ENCODE measurements at places on chromosomes 1 and 21.

DNA sequence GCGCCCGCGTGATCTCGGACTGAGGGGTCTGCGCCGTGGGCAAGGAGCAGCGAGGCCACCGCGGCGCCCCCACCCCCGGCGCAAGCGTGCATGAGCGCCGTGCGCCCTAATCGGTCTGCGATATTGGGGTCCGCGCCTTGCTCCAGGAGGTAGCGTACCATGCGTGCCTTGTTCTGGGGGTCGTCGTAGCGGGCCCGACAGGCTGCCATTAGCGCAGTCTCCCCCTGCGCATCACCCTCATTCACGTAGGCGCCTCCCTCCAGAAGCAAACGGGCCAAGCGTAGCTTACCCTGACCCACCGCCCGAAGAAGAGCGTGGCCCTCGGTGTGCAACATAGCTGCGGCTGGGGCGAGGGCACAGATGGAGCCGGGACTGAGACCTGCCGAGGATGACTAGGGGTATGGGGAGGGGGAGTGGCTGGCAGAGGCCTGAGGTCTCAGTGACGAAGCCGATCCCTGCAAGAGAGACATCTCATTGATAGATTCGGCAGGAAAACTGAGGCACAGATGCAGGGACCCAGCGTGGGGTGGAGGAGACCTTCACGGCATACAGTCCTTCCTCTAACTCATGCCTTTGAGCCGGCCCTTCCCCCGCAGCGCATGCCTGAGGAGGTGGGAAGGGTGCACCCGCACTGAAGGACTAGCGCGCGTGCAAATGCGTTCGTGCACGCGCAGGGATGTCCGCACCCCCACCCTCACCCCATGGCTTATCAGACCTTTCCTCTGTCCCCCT is 2.8 kb downstream of the ANKRD34A start:
- DNase-seq: peak; percentile 22

DNA sequence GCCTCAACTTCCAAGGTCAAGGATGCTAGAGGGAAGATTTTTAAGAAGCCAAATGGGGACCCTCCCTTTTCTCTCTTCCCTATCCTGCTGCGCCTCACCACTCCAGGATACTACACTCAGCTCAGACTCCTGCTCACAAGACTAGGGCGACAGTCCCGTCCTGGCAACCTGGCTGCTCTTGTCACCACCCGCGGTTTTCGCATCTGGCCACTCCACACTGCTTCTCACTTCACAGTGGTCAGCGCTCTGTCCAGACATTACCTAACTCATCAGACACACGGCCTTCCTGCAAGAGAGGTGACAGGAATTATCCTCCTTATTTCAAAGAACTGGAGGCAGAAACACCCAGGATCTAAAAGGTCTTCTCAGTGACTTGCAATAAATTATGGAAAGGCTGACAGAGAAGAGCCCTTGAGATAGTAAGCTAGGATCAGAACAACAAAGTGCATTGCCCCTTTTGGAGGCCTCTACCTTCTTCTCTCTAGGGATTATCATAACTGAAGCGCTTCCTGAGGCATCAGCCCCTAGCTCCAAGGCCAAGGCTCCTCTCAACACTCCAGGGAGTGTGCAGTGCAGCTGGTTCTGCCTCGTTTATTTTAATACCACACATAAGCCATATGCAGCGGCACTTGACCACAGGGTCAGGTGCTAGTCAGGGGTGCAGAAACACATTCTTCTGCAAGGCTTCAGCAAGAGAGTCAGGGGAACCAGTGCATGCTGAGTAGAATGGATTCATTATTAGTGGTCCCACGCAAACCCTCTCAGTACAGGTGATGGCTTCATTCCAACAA is 41.9 kb downstream of the ASTN1 start:
- DNase-seq: no peak

DNA sequence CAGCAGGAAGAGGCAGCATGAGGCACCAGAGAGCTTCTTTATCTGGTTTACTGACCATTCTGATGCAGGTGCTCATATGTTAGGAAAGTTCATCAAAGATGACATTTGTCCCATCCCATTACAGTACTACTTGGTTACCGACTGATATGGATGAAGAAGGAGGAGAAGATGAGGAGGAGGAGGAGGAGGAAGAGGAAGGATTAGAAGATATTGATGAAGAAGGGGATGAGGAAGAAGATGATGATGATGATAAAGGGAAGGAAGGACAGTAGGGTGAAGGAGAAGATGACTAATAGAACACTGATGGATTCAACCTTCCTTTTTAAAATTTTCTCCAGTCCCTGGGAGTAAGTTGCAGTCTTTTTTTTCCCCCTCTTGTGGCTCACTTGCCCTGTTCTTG is 45.1 kb downstream of the ABL2 start:
- no peak for DNase-seq

DNA sequence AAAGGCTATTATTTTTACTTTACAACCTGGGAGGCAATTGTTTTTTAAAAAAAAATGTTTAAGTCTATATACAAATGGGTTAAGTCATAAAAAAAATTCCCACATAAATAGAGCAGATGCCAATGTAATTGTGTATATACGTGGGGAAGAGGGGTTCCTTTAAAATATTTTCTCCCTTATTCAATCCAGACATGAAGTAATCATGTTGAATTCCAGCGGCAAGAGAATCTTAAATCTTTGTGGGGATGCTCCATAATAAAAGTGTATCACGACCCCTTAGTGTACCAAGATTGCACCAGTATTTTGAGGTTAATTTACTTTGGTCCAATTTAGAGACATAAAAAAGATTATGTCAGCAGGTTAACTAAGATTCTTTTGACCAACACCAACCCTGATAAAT is 62.1 kb downstream of the ARID4B start:
- DNase-seq: no peak

DNA sequence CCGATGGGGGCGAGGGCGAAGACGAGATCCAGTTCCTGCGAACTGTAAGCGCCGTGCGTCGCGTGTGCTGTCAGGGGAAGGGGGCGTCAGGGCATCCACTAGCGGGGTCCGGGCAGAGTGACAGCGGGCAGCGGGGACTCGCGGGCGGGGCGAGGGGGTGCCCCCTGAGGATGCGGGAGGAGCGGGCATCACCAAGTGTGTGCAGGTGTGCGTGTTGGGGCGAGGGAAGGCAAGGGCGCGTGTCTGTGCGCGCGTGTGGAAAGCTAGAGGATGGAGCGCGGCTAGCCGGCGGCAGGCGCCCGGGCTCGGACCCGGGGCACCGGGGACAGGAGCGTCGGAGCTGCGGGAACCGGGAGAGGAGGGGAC is 525 bp downstream of the RYR2 start:
- no peak for DNase-seq

GRCh38 chr21:45200581-45201296 is 87.0 kb downstream of the POFUT2 start:
- no peak for DNase-seq

DNA sequence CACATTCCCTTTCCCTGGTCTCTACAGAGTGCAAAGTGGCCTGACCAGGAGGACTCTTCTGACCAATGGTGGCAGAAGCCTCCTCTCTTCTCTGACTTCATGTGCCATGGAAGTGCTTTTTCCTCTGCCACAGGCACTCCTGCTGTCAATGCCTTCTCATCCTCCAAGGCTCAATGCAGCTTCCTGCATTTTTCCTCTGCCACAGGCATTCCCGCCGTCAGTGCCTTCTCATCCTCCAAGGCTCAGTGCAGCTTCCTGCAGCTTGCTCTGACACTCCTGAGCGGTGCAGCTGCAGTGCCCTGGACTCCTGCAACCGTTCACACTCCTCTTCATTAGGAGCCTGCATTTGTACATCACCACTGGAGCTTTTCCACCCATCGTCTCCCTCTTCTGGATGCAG is 4.7 kb upstream of the ADARB1 start:
- DNase-seq: no peak

DNA sequence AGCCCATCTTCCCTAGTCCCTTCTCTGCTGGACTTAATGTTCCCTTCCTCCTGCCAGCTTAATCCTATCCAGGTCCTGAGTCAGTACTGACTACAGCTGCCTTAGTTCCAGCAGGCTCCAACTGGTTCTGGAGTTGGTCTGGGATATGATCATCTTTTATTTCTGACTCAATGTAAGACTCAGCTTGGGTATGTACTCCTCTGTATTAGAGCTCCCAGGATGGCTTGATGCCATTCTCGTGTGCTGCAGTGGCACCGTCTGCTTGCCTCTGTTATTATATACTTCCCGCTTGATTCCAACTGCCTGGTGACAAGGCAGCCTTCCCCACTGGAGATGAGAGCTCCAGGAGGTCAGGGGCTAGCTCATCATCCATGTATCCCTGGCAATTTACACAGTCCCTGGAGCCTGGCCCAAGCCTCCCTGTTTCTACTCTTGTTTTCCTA is 164.4 kb upstream of the DPT start:
- DNase-seq: no peak

DNA sequence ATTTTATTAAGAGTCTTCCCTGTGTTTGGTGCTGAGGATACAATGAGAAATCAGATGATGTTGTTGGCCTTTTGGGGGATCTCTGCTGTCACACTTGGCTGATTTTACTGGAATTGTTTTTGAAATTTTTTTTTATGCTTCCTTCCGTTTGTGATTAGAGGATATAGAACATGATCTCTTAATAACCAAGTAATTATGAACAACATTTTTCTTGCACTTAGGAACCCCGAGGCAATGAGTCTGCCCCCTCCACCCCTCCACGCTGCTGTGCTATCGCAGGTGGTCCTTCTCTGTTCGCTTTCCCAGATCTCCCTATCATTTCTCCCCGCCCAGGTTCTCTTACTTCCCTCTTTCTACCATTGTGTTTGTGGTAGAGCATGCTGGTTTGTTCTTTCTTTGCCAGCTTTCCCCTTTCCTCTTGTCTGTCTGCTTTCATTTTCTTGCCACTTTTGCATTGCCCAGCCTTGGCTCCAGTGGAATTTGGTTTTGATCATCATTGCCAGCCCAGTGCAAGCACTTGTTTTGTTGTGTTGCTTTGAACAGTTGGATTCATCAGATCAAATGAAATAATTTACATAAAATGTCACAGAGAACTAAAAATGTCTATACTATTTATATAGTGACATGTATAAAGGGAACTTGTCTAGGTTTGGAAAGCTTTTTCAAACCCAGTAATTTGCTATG is 73.1 kb upstream of the SCCPDH start:
- DNase-seq: no peak

GRCh38 chr1:184388319-184388889 is 1.6 kb downstream of the C1orf21 start:
- no peak for DNase-seq

DNA sequence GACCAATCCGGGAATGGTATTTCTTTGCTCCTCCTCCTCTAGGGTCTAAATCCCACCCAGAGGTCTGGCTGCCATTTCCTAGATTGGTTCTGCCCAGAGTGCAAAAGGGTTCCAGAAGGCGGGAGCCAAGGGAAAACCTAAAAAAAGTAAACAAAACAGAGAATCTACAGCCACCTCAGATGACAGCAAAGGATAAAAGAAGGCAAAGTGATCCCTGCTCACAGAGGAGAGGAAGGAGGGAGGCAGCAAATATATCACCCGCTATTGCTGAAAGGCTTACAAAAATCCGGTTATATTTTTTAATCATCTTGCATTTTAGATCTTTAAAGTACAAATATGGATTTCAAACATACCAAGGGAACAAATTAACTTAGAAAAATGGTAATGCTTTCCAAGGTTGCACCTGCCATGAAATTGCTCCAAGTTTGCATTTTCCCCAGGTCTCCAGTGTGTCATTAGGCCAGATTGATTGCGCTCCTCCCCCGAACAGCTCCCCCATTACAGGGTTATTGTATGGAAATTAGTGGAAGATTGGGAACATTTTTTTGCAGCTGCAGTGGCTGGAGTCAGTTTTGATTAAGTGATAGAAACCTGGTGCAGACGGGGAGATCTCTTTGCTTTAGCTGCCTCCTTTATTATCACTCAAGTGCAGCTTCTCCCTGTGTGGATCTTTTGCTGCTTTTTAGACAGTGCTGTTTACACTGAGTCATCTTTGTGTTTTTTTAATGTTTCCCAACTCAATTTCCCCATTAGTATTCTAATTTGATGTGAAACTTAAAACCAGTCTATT is 280.5 kb upstream of the CAMK1G start:
- DNase-seq: no peak

DNA sequence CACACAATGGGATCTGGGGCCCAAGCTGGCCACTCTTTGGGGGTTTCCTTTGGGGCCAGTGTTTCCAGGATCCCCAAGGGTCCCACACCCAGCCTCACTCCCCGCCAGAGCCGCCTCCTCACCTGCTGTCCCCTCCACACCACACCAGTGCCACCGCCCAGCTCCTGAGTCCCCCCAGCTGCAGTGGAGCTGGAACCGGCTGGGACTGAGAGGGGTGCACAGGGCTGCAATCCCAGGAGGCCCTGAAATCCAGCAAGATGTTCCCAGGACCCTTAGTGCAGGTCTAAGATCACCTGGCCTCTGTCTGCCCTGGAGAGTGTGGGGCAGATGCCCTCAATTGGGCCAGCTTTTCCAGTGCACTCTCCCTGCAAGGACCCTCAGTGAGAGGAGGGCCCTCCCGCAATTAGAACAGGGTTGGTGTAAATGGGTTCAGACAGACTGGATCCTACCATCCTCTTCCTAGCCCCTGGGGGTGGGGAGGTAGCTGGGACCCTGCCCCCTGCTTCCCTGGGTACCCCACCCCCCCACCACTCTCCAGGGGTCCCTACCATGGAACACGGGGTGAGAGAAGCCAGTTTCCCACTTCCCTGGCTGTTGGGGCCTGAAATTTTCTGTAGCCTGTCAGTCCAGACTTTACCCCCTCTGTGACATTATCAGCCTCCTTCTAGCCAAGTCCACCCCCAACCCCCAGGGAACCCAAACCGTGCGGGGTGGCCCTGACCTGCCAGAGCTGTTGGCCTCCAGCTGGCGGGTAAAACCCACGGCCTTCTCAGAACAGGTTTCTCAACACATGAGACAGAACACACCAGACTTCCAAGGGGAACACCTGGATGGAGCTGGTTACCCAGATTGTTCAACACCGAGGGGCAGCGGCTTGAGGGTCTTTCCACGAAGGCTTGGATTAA is 7.0 kb downstream of the KRTAP10-12 start:
- DNase-seq: no peak

DNA sequence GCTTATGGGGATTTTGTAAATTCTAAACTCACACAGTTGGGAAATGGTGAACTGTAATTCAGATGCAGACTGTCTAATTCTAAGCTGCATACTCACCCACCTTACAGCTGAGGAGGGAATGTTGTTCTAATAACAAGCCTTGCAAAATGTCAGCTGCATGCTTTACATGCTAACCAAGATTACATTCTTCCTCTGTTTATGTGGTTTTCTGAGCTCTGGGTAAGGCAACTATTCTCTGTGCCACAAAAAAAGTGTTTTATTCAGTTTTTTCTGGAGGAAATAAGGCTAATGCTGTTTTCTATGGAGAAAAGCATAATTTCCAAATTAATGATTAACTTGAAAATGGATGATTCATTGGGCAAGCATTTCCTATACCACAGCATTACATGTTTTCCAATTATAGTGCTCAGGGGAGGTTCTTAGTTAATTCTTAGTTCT is 64.9 kb downstream of the RGS13 start:
- no peak for DNase-seq
